ENCODE measurements at places on chromosomes 16 and 17.
A peak's percentile ranks its signal among the peaks of the same experiment; 100 is the strongest.

GRCh38 chr16:72876221-72876620 lies 171.7 kb downstream of the ZFHX3 start:
- peak; percentile 93 for DNase-seq

GRCh38 chr17:73201215-73202069 lies 8.6 kb downstream of the COG1 start:
- DNase-seq: peak; percentile 23

GRCh38 chr16:1933097-1933661 lies 9.8 kb downstream of the MSRB1 start:
- no peak for DNase-seq

DNA sequence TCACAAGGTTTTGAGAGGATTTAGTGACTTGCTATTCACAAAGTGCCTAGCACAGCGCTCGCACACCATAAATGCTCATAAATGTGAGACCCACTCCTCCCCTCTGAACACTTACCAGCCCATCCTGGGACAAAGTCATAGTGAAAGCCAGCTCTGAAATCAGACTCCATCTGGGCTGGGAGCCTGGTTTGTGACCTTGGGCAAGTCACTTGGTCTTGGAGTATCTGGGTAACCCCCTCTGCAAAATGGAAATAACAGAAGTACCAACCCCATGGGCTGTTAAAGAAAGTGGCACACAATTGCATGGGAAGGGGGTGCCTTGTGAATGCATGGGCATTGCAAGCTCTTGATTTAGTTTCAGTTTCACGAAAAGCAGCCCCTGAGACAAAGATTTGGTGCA lies 104.7 kb upstream of the CDH5 start:
- no peak for DNase-seq

GRCh38 chr17:64780096-64781013 lies 118.2 kb upstream of the SMURF2 start:
- DNase-seq: peak; percentile 20

DNA sequence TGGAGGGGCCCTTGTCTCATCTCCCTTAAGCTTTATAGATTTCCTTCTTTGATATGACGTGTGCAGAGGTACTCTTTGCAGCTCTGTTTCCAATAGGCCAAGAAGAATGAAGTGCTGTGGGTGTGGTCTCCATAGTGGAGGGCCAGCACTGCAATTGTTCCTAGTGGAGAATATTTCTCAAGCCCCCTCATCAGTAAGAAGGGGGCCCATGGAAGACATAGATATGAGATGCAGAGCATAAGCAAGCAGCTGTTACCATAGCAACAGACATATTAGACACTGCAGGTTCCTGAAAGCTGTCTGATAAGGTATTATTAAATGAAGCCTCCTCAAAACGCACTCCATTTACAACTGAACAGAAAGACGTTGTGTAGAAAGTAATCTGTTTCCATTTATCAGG lies 240.7 kb downstream of the ZFHX3 start:
- DNase-seq: no peak

DNA sequence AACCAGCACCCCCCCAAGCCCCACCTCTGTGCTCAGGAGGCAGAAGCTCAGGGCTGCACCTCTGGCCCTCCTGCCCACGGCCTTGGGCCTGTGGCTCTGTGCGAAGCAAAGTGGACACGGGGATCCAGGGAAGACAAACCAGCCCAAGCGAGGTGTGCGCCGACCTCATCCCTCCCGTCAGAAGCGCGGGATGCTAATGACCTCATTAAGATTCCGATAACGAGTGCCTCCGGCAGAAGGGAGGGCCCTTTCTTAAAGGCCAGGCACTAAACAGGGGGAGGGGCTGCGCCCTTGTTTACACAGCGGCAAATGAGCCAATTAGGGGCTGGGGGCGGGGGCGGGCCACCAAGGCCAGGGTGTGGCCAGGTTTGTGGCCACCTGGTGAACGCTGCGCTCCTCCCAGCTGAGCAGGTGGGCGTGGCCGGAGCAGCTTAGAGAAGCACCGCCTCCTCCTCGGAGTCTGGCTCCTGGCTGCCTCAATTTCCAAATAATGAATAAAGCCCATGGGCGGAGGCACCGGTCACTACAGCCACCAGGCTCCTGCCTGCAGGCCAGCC lies 3.2 kb downstream of the CBX4 start:
- peak; percentile 57 for DNase-seq

DNA sequence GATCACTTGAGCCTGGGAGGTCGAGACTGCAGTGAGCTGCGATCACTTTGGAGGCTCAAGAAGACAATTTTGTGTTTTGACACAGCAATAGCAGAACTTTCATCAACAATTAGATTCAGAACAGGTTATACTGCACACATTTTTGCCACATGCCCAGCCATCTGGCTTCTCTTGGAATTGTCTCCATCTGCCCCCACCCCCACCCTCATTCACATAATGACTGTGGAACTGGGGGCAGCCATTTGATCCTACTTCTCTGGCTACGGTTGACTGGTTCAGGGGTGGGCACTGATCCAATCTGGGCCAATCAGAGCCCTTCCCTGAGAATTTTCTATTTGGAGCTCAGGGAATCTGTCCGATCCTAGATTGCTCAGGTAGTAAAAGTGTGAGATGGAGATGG lies 14.0 kb downstream of the TMEM92 start:
- DNase-seq: no peak

- DNase-seq: no peak
Observed at GRCh38 chr17:39151150-39151942, at the start of gene PLXDC1. Gene PLXDC1 (minus strand): TSS chr17:39151637. CDS start chr17:39151437, 200 bp downstream.

GRCh38 chr16:35414563-35414962 lies 1955.2 kb downstream of the TP53TG3F start:
- DNase-seq: no peak

GRCh38 chr16:64919929-64920607 lies 201.8 kb downstream of the CDH11 start:
- DNase-seq: no peak

DNA sequence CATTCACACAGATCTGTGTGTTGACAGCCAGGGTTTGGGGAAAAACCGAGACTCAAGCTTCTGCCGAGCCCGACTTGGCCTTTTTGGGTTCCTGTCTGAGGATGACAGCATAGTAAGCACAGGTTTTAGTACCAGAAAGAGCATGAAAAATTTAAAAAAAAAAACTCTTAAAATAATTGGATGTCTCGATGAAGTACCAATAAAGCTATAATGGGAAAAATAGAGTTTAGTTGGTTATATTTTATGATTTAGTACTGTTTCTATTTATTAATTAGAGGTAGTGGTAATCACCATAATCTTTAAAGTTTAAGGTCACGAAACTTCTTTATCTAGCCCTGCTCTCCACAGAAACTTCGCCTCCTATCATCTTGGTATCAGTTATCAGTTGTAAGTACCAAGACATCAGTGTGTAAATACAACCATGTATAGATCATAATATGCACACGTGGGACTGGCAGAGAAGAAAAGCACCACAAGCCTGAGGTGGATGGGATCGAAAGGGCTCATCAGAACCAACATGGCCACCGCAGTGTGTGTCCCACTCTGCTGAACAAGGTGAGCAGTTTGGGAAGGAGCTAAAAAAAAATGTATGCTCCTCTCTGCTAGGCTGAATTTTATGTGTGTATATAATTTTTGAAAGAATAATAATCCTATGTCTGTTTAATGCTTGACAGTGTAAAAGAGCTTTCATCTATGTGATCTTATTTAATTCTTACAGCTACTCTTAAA lies 14.4 kb upstream of the EEF2K start:
- peak; percentile 51 for DNase-seq

DNA sequence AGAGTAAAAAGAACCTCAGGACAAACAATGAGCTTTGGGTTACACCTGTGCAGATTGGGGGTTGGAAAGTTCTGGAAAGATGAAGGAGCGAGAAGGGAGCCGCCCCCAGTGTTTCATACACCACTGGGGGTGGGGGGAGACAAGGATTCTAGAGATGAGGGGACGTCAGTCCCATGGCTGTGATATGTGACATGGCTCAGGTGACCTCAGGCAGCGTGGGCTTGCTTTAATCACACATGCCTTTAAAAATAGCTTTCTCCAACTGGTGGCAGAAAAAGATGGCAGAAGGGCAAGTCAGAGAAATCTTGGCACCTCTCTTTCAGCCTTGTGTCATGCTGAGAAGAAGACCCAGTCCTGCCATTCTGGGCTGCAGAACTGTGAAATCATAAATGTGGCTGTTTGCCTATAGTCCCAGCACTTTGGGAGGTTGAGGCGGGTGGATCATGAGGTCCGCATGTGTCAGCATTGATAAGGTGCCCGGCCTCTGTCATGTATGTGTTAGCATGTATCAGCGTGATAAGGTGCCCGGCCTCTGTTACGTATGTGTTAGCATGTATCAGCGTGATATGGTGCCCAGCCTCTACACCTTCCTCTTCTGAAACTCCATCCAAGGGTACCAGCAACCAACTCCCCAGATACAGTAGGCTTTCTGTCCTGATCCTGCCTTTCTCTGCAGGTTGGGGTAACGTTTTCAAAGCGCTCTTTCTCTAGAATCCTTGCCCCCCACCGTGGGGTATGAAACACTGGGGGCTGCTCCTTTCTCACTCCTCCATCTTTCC lies 25.0 kb downstream of the WIPI1 start:
- DNase-seq: no peak

GRCh38 chr17:52737071-52737470 lies 578.6 kb upstream of the CA10 start:
- no peak for DNase-seq

DNA sequence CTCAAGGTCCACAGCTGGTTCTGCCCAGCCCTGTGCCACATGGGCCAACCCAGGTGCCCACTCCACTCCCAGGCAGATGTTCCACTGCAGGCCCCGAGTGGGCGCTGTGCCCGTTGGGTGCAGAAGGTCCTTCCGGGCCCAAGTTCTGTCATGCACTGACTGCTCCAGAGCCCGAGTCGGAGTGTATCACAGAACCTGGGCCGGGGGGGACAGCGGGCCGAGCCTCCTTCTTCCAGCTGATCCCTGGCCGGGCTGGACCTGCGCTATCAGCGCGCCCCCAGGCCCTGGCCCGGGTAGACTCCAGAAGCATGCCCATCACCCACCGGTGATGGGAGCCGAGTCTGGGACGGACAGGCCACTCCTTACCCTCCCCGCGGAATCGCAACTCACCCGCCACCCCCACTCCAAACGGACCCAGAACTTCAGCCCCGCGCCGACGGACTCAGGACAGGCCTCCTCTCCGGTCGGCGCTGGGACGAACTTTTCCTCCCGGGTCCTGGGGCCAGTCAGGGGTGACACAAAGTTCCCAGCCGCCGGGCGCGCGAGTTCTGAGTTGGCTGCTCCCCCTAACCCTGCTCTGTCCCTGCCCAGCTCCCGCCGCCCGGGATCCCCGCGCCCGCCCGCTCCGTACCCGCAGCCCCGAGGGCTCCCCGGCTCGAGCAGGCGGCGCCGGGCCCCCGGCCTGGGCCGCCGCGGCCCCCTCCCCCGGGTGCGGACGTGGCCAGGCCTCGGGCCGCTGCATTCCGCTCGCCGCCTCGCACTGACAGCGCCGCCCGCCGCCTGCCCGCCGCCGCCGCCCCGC lies at the start of gene COPZ2:
Gene COPZ2 (minus strand): TSS at position 762 of the 802 bp plus-strand sequence. CDS start 20 bp downstream, at position 742.
- no peak for DNase-seq

- no peak for DNase-seq
Observed at GRCh38 chr16:19524356-19524615, 544 bp downstream of the CCP110 start.

DNA sequence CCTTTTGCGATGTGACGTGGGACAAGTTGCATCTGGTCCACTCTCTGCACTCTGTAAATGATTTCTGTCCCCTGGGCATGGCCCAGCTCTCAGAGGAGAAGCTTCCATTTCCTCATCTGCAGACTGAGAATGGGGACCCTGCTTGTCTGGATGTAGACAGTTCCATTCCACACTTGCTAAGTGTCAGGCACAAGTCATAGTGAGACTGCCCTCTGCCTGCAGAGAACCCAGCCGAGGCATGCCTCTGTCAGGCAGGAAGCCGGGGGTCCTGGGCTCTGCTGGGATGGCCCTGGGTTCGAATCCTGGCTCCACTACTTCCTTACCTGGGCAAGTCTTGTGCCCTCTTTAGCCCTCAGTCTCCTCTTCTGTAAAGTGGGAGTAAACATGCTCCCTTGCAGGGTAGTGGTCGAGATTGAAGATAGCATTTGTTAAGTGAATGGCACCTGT lies 4.1 kb downstream of the MAP2K3 start:
- peak; percentile 85 for DNase-seq

DNA sequence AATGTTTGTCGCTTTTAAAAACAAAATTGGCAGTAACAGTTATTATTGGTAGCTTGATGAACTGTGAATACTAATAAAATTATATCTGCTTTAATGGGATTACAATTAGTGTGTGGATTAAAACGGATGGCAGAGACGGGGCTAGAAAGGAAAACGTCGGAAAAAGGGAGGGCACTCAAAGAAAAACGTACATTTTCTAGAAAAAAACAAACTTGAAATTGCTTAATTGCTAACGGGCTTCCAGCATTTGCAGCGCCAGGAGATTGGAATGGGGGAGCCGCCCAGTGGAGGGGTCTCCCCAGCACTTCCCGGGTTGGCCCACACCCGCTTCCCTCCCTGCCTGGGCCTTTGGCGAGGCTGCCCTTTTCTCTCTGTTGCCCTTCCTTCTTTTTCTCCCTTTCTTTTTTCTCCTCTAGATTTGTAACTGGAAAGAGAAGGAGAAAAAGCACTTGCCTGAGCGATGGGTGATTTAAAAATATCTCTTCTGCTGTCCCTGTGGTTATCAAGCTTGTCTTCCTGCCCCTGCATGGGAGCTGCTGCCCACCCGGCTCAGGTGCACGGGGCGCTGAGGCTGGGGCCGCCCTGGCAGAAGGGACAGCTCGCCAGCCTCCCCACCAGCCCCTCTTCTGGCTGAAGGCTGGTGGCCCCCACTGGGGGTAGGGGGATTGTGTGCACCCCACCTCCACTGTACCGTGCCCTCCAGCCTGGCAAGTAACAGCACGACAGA lies 5.9 kb downstream of the BAHCC1 start:
- peak; percentile 55 for DNase-seq

DNA sequence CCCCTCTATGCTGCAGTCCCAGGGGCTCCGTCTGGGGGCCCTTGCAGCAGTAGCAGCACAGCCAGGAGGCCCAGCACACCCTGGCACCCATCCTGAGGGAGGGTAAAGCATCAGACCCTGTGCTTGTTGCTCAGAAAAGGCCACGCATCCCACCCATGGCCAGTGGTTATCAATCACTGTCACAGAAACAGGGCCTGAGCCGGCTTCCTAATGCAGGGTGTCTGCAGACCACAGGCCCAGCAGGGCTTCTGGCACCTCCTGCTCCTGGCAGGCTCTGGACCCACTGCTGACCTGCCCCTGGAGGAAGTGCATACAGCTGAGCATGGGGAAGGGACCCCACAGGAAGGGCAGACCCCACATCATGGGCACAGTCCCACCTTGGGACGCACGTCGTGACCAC lies 26.9 kb upstream of the CDH15 start:
- DNase-seq: no peak

GRCh38 chr16:72024862-72025382 lies 16.4 kb downstream of the DHODH start:
- no peak for DNase-seq

All from NB4 (cell line).